ENCODE measurements at places on chromosomes 6 and 20. TPM values are rescaled to one million over a fixed set of nuclear protein-coding genes. Genes with fewer than 3 reads are reported as not detected.

Gene TRMT11
- total RNA-seq = 40.1 TPM

Gene ZKSCAN3
- 1.8 TPM for total RNA-seq

Gene SAMD3
- 2.7 TPM for total RNA-seq

Gene CCN5
- not detected for total RNA-seq

Gene ENPP5
- 0.38 TPM for total RNA-seq

Gene ARFGEF3
- 1.6 TPM for total RNA-seq

Gene TUBE1
- 30.3 TPM for total RNA-seq

Gene ULBP1
- 2.8 TPM for total RNA-seq

Gene NRN1
- 10.2 TPM for total RNA-seq
